ENCODE measurements at places on chromosomes 7 and 10.

- no peak for DNase-seq
Observed at GRCh38 chr10:73959484-73960243, 38.3 kb upstream of the VCL start.

GRCh38 chr10:100653957-100654781 is 91.2 kb upstream of the PAX2 start:
- DNase-seq, result peak; percentile 82

GRCh38 chr10:97325754-97326153 is 6.7 kb downstream of the FRAT1 start:
- DNase-seq, result no peak

DNA sequence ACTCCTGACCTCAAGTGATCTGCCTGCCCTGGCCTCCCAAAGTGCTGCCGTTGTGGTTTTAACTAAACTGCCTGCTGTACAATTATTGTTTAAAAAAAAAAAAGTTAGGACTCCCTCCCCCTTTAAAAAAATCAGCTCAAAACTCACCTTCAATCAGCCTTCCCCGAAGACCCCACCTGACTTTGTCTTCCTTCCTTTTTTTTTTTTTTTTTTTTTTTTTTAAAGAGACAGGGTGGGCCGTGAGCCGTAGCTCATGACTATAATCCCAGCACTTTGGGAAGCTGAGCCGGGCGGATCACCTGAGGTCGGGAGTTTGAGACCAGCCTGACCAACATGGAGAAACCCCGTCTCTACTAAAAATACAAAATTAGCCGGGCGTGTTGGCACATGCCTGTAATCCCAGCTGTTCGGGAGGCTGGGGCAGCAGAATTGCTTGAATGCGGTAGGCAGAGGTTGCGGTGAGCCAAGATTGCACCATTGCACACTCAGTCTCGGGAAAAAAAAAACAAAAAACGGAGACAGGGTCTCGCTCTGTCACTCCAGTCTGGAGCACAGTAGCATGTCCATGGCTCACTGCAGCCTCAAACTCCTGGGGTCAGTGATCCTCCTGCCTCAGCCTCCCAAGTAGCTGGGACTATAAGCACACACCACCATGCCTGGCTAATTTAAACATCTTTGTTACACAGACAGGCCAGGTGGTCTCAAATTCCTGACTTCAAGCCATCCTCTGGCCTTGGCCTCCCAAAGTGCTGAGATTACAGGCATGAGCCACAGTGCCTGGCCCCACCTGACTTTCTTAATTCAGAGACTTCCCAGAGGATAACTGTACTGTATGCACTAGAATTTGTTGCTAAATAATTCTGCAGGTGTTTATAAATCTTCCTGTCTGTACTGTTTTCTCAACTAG is 3.2 kb downstream of the FIS1 start:
- no peak for DNase-seq

DNA sequence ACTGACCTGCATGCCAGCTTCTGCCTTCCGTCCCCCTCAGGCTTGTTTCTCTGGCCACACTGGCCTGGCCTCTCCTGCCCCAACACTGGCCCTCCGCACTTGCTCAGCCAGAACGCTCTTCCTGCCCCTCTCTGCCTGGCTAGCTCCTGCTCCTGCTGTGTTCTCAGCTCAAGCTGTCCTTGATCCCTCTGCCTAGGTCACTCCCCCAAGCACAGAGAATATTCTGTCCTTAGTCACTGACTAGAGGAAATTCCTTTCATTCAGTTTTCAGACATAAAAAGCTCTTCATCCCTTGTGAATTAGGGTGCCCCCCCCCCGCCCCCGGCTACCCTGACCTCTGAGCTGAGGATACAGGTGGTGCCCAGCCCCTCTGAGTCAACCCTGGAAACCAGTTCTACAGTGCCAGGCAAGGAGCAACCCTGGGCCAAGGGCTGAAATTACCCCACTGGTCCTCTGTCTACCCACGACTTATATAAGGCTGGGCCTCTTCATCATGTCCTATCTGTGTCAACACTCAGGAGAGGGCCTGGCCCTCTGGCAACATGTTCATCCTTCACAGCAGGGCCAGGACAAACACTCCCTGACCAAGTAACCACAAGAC is 6.6 kb upstream of the SGPL1 start:
- no peak for DNase-seq

- DNase-seq, result peak; percentile 27
Observed at GRCh38 chr10:102504179-102504975, 605 bp downstream of the SUFU start.

DNA sequence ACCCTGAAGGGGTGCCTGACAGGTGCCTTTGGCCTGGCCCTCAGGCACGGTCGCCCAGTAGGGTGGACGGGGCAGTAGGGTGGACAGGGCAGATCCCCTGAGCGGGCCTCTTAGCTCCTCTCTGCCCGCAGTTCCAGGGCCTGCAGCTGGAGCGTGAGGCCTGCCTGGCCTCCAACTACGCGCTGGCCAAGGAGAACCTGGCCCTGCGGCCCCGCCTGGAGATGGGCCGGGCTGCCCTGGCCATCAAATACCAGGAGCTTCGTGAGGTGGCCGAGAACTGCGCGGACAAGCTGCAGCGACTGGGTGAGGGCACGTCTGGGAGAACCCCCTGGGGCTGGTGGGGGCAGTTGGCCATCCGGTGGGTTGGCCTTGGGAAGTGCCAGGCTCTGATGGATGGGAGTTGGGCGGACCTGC is 1.7 kb downstream of the VPS37D start:
- DNase-seq, result no peak
